ENCODE measurements at places on chromosomes 2 and 18. TPM values are rescaled to one million over a fixed set of nuclear protein-coding genes. Genes with fewer than 3 reads are reported as not detected.

The IL36B gene
- not detected for total RNA-seq

The CAVIN2 gene
- not detected for total RNA-seq

The CGREF1 gene
- 15.8 TPM for total RNA-seq

The ZNF532 gene
- total RNA-seq = 7.0 TPM

- no peak for DNase-seq
Measured at GRCh38 chr18:32919799-32920198, 147.0 kb upstream of the KLHL14 start.

DNA sequence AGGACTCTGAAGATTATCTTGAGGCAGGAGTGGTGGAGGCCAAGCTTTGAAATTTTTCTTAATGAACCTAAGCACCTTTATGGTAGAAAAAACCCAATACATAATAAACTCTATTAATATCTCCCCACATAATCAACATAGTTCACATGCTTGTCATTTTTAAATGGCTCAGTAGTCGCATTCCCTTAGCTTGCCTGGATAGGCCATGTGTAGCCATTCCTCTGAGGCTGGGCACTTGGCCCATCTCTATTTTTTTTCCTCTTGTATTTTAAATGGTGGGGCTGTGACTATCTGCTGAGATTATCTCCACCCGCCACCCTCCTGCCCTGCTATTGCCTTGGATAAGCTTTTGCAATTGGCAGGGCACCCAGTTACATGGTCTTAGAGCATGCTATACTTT, 143.1 kb downstream of the FHOD3 start:
- DNase-seq = no peak

GRCh38 chr2:29598978-29599377, 322.4 kb downstream of the ALK start:
- no peak for DNase-seq

DNA sequence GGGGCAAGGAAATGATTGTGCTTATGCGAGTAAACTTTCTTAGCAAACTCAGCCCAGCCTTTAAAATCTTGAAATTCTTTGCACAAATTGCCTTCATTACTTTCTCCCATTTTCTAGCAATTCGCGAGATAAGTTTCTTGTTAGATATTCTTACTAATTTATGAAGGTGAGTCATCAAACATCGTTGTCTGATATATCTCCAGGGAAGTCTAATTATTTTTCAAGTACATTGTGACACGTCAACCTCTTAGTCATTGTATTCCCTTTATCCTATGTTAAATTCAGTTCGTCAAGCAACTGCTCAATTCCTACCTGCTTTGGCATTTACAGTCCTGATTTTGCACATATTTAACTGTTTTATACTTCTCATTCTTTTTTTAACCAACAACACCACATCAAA, 854.5 kb upstream of the CRIM1 start:
- no peak for DNase-seq

DNA sequence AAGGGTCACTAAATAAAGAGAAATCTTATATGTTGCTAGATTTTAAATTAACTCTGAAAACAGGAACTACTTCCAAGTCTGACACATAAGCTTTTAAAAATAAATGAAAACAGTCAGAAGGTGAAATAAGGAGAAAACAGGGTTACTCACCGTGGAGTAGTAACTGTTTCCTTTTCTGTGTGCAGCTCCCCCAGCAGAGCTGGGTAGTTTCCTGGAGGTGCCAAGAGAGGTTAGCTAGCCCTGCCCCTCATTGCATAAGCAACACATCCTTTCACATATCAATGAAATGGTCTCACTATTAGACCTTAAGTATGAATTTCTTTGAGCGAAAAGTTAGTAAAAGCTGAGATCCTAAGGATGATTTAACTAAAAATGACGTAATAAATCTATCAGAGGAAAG, 54.0 kb upstream of the GPR75 start:
- peak; percentile 23 for DNase-seq

DNA sequence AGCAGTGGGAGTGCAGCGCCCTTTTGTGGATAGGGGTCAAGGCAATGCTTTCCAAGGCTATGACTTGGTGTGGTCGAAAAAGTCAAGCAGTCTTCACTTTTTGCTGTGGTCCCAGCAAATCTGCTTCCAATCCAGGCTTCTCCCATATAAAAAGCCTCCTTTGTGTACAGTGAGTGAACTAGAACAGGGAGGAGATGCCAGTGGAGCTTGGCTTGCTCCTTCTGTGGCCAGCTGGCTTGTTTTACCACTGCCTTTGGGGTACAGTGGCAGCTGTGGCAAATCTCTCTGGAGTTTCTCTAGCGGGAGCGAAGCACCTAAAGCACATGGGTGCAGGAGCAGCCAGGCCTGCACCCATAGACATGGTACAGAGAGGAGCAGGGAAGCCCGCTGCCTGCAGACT, 103.5 kb downstream of the MSH2 start:
- DNase-seq = no peak

GRCh38 chr2:42463570-42463969, 30.2 kb downstream of the KCNG3 start:
- DNase-seq = no peak

GRCh38 chr2:8627019-8627691, 54.7 kb upstream of the ID2 start:
- DNase-seq = no peak

DNA sequence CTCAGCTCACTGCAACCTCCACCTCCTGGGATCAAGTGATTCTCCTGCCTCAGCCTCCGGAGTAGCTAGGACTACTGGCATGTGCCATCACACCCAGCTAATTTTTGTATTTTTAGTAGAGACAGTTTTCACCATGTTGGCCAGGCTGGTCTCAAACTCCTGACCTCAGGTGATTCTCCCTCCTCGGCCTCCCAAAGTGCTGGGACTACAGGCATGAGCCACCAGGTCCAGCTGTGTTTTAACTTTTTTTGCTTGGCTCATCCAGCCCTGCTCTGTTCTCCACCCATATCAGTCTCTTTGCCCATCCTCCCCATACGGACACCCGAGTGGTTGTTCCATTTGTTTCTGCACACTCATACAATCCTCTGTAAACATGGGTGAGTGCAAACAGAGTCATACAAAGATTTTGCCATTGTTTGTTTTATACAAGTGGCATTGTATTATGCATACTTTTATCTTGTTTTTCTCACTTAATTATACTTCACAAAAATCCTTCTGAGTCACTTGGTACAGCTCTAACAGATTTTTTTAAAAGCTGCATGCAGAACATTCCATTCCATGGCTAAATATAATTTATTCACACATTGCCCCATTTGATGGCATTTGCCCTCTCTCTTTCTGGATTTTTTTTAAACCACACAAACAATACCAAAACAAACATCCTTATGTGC, 5.3 kb downstream of the APOB start:
- DNase-seq = no peak

DNA sequence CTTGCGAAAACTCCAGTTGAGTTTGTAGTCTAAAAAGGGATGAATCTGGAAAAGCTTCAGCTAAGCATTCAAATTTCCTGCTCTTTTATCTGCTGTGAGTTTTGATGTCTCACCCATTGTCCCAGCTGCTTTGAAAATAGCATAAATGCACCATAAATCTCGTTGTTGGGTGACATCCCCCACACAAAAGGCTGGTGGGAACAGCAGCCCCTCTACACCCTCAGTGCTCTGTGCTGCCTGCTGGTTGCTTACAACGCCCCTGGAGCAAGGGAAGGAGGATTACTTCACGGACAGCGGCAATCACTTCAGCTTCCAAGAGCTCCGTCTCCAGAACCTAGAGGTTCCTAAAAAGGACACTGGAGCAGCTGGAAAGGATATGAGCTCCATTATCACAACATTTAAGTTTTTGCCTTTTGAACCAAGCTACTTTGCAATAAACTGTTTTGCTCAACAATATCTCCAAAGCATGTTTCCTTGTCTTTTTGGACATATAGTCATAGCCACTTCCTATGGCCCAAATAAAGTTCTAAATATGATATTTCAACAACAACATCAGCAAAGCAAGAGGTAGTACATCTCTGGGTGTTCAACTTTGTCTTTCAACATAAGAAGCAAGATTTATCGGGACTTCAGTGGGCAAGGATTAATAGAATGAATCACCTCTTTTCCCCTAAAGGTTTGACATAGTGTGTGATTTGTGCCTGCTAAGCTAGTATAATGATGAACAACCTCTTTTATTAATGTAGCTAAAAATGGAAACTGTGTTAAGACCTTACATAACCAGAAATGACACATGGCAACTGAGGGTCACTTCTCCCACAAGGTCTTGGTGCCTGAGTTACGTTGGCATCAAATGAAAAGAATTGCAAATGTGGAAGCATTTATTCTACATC, 413.5 kb downstream of the TXNL1 start:
- no peak for DNase-seq
